ENCODE measurements at places on chromosomes 2 and 18.

DNA sequence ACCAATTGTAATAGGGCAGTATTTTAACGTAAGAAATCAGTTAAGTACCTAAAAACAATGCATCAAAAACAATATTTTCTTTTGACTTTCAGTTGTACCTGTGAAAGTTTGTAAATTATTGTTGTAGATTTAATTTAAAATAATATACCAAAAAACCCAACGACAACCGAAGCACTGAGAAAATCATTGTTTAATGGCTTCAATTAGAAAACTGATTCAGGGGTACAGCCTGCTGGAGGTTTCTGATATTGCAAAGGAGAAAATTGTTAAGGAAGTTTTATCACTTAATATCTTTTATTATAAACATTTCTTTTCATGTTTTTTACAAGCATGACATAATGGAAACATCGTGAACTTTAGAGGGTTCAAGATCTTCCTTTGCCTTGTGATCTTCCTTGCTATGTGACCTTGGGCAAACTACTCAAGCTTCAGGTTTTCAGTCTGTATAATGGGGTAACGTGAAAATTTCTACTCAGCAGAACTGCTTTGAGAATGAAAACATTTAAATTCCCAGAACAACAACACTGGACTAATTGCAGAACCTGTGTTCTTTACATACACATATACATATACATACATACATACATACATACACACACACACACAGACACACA lies 76.3 kb upstream of the GLS start:
- DNase-seq = no peak

- DNase-seq = peak; percentile 30
Observed at GRCh38 chr18:58671632-58672564, 633 bp downstream of the MALT1 start.

GRCh38 chr18:61965311-61965710 lies 72.5 kb upstream of the RNF152 start:
- DNase-seq = no peak

GRCh38 chr2:74833418-74834233 lies at the start of gene HK2:
HK2 (plus strand) TSS chr2:74834127; CDS start chr2:74834581, 454 bp downstream.
- peak; percentile 80 for DNase-seq

GRCh38 chr18:63317982-63318888 lies 1.3 kb downstream of the BCL2 start:
- DNase-seq = peak; percentile 71

- DNase-seq = no peak
Observed at GRCh38 chr2:219663116-219663762, 35.8 kb downstream of the SLC4A3 start.

All from stimulated activated CD4-positive, alpha-beta T cell treated with anti-CD3 and anti-CD28 coated beads, Interleukin-15, amount 100 ng/mL, for 1 hour (primary cell).